AG08396 (cell line): ENCODE measurements at places on chromosomes 7 and 10.
A peak's percentile ranks its signal among the peaks of the same experiment; 100 is the strongest.

DNA sequence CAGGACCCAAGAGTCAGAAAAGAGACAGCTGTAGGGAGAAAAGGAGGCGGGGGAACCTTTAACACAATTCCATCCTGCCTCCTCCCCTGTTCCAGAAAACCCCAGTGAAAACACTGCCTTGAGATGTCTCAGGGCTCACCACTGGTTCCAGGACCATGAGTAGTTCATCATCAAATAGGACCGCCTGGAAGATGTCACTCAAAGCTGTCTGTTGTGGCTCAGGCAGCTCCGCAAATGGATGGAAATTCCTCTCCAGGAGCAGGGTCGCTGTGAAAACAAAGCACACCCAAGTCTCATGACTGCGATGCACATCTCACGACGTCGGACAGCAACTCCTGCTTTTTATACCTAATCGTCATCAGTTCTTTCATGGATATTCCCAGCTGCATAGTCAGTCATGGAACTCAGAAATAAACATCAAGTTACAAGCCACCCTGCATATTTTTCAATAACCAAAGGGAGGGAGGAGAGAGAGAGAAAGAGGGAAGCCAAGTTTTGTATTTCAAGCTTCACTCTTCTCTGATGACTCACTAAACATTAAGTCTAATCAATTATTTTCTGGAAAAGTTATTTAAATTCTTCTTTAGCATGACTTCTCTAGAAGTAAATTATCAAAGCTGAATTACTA is 49.2 kb downstream of the GSDME start:
- DNase-seq: peak; percentile 53

- DNase-seq: no peak
Measured at GRCh38 chr10:77533887-77534278, 103.7 kb downstream of the KCNMA1 start.

DNA sequence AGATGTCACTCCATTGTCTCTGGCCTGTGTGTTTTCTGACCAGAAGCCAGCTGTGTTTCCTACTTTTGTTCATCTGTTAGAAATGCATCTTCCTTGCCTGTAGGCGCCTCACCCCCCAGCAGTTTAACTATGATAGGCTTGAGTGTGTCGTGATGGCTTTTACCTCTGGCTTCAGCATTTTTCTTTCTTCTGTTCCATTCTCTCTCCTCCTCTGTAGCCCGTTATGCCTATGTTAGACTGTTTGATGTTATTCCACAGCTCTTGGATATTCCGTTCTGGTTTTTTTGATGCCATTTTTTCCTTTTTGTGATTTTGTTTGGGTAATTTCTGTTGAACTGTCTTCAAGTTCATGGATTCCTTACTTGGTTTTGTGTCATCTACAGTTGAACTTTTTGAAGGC is 17.9 kb downstream of the MMP21 start:
- DNase-seq: no peak

GRCh38 chr10:88466786-88467185 is 116.3 kb downstream of the RNLS start:
- no peak for DNase-seq

GRCh38 chr7:149286811-149287400 is 24.9 kb downstream of the ZNF783 start:
- DNase-seq: no peak

- no peak for DNase-seq
Measured at GRCh38 chr7:474605-475424, 44.8 kb downstream of the PDGFA start.

DNA sequence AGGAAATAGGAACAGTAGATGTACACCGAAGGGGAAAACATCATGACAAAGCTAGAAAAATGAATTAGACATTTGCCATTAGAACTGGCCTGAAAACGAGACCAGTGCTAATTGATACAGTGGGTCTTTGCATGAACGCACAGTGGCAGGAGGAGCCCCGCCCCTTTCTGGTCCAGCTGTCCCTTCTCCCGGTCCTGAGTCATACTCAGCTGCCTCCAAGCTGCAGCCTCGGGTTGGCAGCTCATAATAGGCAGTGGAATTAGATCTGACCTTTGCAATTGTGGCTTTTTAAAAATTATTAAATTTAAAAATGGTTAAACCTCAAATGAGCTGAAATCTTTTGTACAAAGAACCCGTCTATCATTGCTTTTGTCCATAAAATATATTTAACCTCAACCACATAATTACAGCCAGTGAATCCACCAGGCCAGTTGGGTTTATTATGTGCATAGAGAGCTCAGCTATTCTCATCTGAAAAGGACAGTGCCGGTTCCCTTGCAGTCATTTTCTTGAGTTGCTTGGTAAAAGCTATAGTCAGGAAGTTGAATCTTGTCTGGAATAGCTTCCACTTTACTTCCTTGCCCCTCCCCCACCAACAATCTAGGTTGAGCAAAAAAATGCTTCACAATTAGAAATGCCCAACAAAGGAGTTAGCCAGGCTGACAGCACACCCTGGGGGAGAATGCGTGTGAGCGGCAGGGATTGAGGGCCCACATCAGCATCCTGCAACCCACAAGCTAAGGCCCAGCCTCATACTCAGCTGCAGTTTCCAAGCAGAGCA is 147.1 kb downstream of the BUB3 start:
- peak; percentile 46 for DNase-seq

- peak; percentile 50 for DNase-seq
Measured at GRCh38 chr10:78028438-78029268, 662 bp downstream of the POLR3A start.

- no peak for DNase-seq
Measured at GRCh38 chr10:36220151-36220550, 578.1 kb upstream of the FZD8 start.

- no peak for DNase-seq
Measured at GRCh38 chr7:131071786-131072504, 255.7 kb upstream of the MKLN1 start.

DNA sequence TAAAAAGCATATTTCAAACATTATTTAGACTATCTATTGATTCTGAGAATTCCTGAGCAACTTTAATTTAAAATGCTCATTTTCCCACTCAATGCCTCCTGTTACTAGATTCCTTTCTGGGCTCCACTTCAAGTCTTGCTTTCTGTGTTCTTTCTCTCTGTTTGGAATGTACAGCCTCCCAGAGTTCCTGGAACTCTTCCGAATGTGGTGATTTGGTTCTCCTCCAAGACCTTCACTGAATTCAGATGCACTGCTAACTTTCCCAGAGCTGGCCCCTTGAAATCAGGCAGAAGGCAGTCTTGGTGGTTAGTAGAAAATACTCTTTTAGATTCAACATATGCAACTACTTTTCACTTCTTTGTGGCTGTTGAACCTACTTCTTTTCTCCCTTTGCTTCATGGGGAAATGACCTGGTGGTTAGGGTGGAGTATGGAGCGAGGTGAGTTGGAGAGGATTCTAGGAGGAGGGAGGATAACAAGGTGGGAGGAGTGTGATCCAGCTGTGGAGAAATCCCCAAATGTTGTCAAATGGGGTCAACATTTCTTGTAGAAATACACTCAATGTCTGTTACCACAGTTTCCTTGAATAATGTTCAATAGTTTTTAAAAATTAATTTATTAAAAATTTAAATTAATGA is 27.9 kb upstream of the CCDC7 start:
- DNase-seq: peak; percentile 37

- no peak for DNase-seq
Measured at GRCh38 chr10:13404305-13404759, 56.2 kb upstream of the SEPHS1 start.

DNA sequence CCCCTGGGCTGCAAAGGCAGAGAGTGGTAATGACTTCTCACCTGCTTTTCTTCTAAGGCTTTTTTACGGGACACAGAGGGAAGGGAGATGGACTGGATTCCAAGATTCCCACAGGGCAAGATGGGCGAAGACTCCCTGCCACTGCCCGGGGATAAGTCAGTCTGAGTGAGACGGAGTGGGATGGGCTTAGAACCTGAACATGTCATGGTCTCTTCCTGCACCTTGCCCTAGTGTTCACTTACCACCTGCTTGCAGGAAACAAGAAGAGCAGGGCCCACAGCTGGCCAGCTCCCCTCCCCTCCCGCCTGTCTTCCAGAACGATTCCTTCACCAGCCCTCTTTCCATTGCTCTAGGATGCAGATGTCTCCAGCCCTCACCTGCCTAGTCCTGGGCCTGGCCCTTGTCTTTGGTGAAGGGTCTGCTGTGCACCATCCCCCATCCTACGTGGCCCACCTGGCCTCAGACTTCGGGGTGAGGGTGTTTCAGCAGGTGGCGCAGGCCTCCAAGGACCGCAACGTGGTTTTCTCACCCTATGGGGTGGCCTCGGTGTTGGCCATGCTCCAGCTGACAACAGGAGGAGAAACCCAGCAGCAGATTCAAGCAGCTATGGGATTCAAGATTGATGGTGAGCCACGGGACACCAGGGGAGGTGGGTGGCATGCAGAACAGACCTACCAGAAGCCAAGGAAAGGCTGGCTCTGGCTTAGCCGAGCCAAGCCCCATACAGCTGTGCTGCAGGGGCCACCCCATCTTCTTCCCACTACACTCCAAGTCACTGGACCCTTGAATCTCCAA is 1.3 kb downstream of the SERPINE1 start:
- no peak for DNase-seq

DNA sequence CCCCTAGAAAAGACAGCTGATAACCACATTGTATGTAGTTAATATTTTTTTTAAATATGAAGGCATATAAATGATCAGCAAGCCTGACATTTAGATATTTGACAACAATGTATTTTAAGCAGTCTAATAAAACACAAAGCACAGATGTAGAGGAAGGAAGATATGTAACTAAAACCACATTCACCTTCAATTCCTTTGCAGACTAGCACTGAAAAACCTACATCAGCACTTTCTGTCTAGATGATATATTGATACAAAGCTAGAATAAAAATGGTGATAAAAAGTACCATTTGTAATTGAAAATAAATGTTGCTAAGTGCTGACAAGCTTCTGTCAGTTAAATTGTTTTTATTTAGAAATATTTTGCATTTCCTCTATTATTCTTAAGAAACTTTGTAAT is 153.6 kb downstream of the IMMP2L start:
- no peak for DNase-seq

DNA sequence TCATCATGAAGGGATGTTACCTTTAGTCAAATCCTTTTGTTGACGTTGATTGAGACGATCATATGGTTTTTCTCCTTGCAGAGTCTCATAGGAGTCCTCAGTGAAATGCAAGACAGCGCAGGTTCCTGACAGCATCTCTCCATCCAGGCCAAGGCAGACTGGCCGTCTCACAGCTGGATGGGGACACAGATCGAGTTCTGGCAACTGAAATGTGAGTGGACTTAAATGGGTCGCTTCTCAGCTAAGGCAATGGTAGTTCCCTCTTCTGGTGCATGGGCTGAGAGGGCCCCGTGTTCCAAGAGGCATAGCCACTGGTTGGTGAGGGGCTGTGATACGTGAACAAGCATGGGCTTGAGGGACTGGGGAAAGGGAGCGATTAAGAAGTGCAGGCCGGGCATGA is 99.3 kb upstream of the CPXM2 start:
- DNase-seq: no peak

DNA sequence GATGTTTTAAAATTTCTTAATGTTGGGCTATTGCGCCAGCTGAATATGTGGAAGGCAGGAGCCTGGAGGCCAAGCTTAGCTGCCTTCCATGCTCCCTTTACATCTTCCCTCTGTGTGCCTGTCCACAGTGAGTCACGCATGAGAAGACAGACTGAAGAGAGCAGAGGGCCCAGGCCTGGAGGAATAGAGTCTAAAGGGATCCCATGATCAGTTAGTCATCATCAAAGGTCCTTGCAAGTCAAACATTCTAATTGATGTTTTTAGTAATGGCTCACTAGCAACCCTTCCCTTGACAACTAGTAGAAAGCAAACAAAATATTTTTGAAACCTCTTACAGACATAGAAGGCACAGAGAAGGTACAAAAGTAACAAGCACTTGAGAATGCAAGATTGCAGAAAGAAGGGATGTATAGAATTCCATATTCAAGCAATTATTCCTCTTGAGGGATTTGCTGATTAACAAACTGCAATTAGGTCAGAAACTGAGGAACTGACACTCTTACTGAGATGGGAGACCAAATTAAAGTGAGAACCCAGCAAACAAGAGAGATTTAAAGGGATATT is 30.7 kb upstream of the APBB1IP start:
- peak; percentile 30 for DNase-seq

DNA sequence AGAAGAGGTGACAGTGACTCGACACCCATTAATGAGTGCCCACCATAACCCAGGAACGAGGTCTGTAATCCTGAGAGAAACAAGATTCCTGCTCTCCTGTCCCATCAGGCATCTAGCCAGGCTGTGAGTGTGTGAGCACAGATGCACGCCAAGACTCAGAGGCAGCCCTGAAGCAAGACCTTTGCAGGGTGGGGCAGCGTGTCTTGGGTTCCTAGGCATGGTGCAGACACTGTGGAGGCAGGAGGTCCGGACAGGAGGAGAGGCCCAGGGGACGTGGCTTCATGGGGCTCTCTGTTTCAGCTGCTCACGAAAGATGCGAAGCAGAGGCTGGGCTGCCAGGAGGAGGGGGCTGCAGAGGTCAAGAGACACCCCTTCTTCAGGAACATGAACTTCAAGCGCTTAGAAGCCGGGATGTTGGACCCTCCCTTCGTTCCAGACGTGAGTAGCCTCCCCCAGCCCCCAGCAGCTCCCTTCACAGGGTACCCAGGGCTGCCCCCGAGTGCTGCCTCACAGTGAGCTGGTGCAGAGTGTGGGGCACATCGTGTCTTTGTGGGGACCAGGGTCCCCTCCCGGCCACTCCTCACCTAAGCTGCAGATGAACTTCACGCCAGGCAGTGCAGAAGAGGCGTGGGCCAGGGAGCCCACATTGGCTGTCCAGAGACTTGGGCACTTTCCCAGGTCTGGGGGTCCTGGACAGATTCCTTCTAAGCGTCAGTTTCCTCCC is 94.5 kb downstream of the RGS10 start:
- no peak for DNase-seq

DNA sequence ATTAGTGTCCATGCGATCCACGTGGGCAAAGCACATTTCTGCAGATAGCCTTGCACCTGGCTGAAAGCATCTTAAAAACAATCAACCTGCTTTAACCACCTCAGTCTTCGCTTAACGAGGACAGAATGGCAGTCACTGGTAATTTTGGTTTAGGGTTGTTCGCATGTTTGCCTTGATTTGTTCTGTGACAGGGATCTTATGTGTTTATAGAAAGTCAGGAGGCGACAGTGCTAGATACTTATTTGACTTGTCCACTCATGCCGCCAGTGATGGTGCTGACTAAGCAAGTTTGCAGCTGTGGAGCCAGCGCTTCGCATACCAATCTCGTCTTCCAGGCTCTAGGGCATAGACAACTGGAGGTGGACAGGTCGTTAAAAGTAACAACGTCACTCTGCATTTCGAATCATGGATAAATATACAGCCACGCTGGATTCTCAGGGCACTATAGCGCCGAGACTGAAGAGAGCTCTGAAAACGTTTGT is 1.2 kb upstream of the TMEM243 start:
- DNase-seq: peak; percentile 30

- no peak for DNase-seq
Measured at GRCh38 chr7:141468341-141468740, 82.9 kb upstream of the AGK start.

GRCh38 chr10:50837095-50837494 is 48.3 kb downstream of the A1CF start:
- DNase-seq: no peak

GRCh38 chr10:93165367-93165766 is 91.7 kb downstream of the CYP26A1 start:
- peak; percentile 18 for DNase-seq

- no peak for DNase-seq
Measured at GRCh38 chr10:88805361-88805760, 2.8 kb downstream of the LIPM start.
